Non-pigmented ciliary epithelial cell (primary cell): ENCODE measurements at places on chromosomes 3 and 15.

GRCh38 chr3:11447584-11448200 lies 175.5 kb downstream of the ATG7 start:
- no peak for DNase-seq

- DNase-seq = no peak
Measured at GRCh38 chr3:150673966-150674365, 29.8 kb downstream of the ERICH6 start.

- DNase-seq = no peak
Measured at GRCh38 chr3:4343258-4343657, 40.1 kb downstream of the SETMAR start.

GRCh38 chr15:85727068-85727467 lies 67.7 kb downstream of the KLHL25 start:
- DNase-seq = no peak

DNA sequence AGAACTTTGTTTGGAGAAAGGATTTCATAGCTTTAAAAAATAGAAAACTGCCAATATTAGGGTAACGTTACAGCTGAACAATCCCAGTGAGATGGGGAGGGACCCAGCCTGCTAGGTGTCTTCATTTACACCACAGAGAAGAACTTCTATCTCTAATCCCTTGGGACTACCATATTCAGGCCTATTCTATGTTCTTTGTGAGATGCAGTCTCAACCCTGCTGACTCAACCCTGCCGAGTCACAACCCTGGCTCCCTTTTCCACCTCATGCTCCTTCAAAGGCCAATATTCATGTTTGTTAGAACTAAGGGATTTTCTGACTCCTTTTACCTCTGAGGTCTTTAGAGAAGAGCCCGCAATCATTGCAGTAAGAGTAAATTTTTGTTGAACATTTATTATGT lies 350.5 kb downstream of the EPHB1 start:
- no peak for DNase-seq

DNA sequence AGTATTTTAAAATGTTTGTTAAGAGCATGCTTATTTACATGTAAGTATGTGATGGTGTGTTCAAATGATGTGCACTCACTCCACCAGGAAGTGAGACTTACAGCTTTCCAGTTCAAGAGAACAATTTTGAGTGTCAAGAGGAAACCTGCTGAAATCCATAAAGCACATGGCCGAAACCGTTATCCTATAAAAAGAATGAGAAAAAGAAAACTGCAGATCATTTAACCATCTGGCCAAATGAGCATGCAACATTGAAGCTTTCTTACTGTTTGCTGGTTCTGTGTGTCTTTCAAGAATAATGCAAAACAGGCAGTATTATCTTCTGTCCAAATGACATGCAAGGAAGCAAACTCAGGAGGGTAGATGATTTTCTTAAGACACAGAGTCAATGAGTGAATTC lies 26.3 kb downstream of the GABRR3 start:
- DNase-seq = no peak

DNA sequence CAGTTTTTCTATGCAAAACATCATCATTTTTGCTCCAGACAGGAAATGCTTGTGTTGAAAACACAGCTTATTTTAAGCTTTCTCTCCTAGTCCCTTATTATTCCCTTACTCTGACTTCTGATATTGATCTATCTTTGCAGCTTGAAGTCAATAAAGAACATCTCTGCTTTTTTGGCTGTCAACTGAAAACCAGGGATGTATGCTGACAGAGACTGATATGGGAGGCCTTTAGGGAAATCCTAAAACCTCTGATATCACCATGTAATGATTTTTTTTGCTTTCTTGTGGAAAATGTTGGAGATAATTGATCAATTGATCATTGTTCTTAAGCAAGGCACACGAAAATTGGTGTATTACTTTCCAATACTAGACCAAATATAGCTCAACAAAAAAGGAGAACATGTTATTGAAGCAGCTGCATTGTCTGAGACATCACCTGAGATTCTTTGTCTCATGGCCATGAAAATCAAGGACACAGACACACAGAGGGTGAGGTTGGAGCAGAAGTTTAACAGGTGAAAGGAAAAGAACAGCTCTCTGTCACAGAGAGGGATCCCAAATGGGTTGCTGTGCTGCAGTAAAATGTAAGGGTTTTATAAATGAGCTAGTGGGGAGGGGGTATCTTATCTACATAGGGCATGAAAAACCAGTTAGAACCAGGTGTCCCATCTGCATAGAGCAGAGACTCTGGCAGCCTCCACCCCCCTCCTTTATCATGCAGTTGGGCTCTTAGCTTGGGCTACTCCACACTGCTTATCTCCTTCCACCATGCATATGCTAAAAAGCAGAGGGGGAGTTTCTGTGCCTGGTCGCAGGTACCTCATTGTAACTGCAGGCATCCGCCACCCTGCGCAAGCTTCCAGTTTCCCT lies 17.0 kb upstream of the SENP7 start:
- no peak for DNase-seq

DNA sequence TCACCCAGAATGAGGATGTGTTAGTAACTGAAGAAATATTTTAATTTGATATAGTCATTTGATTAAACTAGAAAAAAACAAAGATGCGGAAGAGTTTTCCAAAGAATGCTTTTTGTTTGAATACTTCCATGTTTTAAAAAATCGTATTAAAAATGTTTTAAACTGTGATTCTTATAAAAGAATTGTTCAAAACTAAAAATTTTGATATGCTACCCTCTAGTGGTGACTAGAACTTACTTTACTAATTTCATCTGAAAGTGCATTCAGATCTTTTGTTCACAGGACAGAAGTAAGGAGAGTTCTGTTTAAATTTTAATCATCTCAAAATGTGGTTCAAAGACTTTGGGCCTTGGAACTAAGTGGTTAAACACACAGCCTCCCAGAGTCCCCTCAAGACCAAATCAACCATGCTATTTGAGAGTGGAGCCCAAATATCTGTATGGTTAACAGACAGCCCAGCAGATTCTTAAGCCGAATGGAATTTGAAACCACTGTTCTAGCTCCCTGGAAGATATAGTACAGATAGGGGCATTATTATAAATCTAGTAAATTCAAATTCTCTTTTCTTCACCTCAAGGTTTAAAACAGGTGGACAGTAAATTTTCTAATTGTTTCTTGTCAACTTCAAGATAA lies 45.2 kb upstream of the SYNPR start:
- DNase-seq = no peak

DNA sequence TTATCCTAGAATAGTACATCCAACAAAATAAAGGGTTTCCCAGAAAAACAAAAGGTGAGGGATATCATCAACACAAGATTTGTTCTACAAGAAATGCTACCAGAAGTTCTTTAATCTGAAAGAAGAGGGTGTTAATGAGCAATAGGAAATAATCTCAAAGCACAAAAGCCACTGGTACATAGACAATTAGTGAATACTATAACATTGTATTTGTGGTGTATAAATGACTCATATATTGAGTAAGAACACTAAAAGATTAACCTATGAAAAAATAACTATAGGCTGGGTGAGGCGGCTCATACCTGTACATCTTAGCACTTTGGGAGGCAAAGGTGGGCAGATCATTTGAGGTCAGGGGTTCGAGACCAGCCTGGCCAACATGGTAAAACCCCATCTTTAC lies 210.2 kb upstream of the SLITRK3 start:
- no peak for DNase-seq

GRCh38 chr15:84079885-84080777 lies 155.4 kb upstream of the GOLGA6L4 start:
- DNase-seq = no peak

DNA sequence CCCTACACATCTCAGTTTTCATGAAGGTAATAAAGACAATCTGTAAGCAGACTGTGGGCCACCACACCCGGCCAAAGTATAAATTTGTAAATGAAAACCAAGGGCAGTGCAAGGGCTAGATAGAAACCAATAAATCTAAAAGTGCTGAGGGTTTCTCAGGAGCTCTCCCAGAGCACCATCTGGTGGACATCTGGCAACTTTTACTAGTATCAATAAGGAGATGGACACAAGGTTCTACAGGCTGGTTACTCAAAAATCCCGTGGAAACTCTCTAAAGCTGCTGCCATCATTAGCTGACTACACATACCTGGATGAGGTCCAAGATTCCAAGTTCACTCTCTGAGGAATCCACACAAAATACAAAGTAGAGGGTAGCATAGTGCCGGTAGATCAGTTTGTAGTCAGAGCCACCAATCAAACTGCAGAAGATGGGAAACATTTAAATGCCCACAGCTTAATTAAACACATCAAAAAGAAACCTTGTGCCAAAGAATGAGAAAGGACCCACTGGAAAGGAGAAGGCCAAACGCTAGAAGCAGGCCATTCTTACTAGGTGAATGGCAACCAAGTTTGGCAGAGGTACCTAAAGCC lies 5.5 kb downstream of the AP3S2 start:
- peak; percentile 34 for DNase-seq

GRCh38 chr15:101027273-101027901 lies 108.2 kb downstream of the LRRK1 start:
- no peak for DNase-seq

GRCh38 chr15:57696146-57696545 lies 10.4 kb upstream of the POLR2M start:
- DNase-seq = no peak

- no peak for DNase-seq
Measured at GRCh38 chr3:9986230-9986725, 363 bp downstream of the EMC3 start.

GRCh38 chr3:57972531-57973111 lies 35.6 kb upstream of the FLNB start:
- no peak for DNase-seq

- no peak for DNase-seq
Measured at GRCh38 chr3:147669077-147669476, 259.9 kb downstream of the ZIC1 start.

- DNase-seq = no peak
Measured at GRCh38 chr15:70068783-70069565, 28.7 kb downstream of the TLE3 start.

DNA sequence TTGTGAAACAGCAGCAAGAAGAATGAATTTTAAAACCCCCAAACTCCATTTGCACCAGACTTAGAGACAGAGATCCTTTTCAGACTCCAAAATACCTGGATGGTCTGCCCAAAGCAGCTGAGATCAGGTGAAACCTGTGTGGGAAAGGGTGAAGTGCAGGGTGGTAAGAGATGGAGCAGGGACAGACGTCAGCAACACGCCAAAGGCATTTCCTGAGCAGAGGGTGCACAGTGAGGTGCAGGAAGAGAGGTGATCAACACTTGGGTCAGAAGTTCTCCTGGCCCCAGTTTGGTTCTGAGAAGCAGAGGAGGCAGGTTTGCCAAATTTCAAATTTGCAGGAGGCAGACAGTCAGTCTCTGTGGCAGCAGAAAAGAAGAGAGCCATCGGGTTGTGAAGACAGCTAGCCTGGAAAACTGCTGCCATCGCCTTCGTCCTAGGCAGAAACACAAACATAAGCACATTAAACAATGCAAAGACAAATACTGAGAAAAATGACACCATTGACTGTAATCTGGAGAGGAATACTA lies 9.8 kb downstream of the CCR4 start:
- DNase-seq = no peak

- no peak for DNase-seq
Measured at GRCh38 chr3:5607581-5607980, 420.1 kb downstream of the EDEM1 start.

- no peak for DNase-seq
Measured at GRCh38 chr3:30578986-30579579, 27.3 kb upstream of the TGFBR2 start.

DNA sequence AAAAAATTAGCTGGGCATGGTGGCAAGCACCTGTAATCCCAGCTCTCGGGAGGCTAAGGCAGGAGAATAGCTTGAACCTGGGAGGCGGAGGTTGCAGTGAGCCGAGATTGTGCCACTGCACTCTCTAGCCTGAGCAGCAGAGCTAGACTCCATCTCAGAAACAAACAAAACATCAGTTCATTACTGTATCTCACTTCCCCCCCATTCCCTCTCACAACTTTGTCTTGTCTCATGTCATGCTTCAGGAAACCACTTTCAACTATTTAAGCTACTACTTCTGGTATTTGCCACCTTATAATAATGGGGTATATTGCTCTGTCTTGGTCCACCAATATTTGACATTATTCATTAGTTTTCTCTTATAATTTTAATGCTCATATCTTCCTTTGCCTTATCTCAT lies 26.2 kb downstream of the PIK3CA start:
- DNase-seq = no peak

DNA sequence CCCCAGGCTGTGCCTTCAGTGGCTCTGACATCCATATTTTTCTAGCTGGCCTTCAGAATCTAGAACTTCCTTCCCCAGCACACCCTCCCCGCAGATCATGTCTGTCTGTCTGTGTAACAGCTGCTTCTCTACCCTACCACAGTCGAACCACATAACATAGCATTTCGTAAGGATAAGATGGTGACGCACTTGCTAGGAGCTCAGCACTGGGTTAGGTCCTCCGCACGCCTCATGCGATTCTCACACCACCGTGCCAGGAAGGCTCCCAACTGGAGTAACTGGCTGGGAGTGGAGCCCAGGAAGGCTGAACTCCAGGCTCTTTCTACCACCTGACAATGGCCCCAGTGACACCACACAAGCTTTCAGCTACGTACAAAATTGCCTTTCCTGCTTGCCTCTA lies 168.6 kb downstream of the STT3B start:
- DNase-seq = no peak

DNA sequence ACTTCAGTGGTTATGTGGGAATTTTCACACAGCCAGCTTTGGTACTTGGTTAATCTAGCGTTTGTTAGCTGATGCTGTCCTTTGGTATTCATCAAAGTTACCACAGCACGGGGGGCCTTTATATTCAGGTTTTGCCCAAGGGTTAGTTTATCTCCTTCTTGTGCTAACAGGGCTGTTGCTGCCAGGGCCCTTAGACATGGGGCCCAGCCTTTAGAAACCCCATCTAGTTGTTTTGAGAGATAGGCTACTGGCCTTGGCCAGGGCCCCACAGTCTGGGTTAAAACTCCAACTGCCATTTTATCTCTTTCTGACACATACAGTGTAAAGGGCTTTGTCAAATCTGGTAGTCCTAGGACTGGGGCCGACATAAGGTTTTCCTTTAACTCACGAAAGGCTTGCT lies 7.5 kb upstream of the DNAAF4 start:
- no peak for DNase-seq

DNA sequence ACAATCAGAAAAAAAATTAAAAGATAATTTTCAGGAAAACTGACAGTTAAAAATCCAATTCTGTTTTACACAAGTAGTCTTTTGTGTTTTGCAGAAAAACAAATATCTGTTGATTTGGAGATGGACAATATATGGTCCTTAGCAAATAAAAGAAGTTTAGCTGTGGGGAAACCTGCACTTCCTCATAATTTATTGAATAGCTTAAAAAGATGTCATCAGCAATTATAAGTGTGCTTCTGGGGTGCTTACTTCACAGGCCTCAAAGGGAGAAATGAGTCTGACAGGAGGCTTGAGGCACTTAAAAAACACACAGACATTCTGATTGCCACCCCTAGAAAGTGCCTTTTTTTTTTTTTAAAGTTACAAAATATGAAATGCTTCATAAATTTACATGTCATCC lies 31.6 kb upstream of the CERS3 start:
- no peak for DNase-seq

GRCh38 chr3:66372681-66373350 lies 128.0 kb downstream of the LRIG1 start:
- no peak for DNase-seq

DNA sequence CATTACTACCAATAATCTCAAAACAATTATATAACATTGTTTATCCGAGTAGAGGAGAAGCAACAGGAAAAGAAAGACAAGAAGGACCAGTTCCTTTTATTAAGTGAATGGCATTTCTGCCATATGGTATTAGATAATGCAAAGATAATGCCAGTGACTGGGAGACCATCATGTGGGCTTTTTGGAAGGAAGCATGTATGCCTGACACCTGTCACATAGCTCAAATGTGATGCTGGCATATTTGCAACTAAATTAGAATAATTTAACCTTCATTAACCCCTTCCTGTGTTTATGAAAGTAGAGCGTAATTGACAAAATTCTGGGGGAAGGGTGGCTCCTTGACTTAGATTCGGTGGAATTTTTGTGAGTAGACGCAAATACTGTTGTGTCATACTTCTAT lies 733.0 kb downstream of the TUSC7 start:
- DNase-seq = no peak
